ENCODE measurements at places on chromosomes 5 and 9.

- no peak for DNase-seq
Observed at GRCh38 chr5:54302267-54302687, 8.1 kb downstream of the ARL15 start.

DNA sequence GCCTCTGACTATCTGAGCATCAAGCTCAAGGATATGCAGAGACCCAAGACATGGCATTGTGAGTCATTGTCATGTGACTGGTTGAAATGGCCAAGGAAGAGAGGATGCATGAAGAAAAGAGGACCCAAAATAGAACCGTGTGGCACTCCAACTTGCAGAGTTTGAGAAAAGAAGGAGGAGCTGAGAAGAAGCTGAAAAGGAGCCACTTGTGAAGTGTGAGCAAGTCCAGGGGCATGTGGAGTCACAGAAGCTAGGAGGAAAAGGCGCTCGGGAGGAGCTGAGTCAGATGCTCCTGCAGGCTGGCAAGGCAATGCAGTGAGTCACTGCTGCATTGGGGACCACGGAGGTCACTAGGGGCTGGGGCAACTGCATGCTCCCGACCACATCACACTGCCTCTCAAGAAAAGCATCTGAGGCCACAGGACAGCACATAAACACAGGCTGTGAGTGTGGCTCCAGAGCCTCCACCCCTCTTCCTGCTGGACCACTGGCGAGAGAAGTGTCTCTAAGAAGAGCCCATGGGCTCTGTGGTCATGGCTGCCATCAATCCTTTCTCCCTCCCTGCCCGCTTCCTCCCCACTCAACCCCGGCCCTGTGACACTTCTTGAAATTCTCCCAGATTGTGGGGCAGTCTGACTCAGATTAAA is 197.6 kb downstream of the DRD1 start:
- no peak for DNase-seq

- no peak for DNase-seq
Observed at GRCh38 chr5:27313549-27313948, 275.2 kb upstream of the CDH9 start.

DNA sequence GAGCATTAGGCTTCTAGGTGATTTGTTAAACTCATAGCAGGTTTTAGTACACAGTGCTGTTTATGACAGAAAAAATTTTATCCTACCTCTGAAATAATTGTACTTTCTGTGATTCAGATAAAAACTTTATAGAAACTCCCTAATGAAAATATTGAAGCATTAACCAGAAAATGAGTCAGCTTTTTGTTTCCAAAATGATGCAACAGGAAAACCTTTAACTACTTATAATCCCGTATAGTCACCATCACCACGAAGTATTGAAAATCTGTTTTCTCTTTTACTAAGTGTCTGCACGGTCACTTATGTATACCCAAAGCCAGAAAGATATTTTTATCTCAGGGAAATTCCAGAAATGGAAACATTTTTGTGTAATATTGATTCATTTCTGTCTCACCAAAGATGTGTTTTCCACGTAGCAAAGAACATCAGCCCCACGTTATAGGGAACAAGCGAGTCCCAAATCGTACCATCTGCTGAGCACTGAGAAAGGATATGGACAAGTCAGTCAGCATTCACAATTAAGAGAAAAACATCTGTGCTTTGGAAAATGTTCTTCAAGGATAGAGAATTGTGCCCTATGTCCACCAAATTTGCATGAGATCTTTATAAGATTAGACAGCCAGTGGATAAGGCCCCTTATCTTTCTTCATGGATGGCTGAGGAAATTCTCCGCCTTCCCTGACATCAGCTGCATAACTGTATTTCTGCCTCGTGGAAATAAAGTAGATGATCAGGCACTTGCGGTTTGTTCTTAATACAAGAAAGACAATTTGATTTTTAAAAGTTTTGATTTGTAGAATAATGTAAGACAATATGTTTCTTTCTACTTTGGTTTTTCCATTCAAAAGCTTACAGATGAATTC is 41.9 kb downstream of the TNFAIP8 start:
- no peak for DNase-seq

GRCh38 chr5:600886-601541 is 11.1 kb upstream of the CEP72 start:
- DNase-seq: no peak

GRCh38 chr5:166758151-166758550 is 1533.3 kb upstream of the WWC1 start:
- no peak for DNase-seq

GRCh38 chr5:146797658-146798057 is 80.9 kb downstream of the PPP2R2B start:
- DNase-seq: no peak

DNA sequence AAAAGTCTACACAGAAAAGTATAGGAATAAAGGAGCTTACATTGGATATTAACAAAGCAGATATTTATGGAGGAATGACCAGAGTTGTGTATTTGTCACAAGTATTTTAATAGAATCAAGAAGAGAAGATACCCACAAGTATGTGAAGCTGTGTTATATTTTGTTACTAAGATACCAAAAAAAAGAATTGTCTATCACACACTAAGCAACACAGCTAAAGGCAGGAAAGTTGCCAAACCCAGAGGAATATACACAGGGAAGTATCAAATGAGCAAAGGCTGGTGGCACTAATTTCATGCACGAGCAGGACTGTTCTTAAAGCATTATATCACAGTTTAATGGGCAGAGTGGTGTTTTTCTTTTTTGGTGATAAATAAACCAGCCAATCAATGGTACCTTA is 30.9 kb upstream of the RAI14 start:
- DNase-seq: no peak
